ENCODE measurements at places on chromosomes 16 and 17. TPM values are rescaled to one million over a fixed set of nuclear protein-coding genes. Genes with fewer than 3 reads are reported as not detected.

DNA sequence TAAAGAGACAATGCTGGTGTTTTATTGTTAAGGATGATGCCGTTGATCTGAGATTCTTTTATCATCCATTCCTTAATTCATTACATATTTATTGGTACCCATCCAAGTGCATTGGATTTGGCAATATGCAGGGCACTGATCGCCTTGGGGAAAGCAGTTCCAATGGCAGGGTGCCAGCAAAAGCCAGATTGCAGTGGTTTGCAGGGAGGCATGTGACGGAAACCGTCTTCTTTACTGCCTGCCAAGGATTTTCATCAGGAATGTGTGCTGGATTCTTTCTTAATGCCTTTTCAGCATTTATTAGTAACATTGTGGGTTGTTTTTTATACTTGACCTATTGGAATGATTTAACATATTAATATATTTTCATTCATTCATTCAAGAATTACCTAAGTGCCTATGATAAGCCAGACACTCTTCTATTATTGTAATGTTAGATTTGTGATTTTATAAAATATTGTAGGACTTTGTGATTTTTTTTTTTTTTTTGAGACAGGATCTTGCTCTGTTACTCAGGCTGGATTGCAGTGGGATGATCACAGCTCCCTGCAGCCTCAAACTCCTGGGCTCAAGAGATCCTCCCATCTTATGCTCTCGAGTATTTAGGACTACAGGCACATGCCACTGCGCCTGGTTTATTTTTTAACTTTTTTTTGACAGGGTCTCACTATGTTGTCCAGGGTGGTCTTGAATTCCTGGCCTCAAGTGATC is 93.4 kb upstream of the TNRC6A start:
- peak; percentile 77 for DNase-seq

- DNase-seq, result no peak
These were observed 83.7 kb upstream of the ZNF750 start for GRCh38 chr17:82923366-82924113.

GRCh38 chr17:81681672-81682071 is 1.9 kb downstream of the ARL16 start:
- no peak for DNase-seq

DNA sequence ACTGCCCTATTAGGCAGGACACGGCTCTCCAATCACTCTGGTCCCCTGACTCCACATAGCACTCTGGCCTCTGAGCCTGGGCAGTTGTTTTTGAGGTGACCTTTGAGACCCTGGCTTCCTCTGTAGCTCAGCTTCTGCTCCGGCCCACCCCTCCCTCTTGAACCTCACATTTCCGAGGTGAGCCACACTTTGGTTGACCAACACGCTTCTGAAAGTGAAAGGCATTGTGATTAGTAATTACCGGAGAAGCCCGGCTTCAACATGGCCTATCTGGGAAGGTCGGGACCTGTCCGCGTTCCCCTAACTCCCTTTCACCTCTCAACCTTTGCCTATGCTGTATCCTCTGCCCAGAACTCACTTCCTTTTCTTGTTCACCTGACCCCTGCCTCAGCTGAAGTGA is 10.3 kb upstream of the ITGAX start:
- DNase-seq, result no peak

GRCh38 chr16:57620335-57621231 is 7.8 kb upstream of the ADGRG1 start:
- DNase-seq, result peak; percentile 63

GRCh38 chr17:65783845-65784334 is 222.4 kb upstream of the AXIN2 start:
- peak; percentile 12 for DNase-seq

DNA sequence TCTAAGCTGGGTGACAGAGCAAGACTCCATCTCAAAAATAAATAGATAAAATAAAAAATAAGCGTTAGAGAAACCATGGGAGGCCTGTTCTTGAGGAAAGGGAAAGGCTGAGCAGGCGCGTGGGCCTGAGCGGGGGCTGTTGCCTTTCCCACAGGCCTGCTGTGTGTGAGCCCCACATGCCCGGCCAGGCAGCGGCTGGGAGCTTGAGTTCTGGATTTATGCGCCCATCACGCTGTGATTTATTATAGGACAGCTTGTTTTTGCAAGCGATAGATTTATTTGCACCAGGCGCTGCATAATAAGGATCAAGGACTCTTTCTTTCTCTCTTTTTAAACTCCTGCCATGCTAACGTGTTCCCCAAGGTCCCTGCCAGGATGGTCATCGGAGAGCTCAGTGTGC is 14.8 kb upstream of the WFDC1 start:
- DNase-seq, result no peak

- DNase-seq, result peak; percentile 75
These were observed 4.7 kb downstream of the FBXL16 start for GRCh38 chr16:700684-701584.

- DNase-seq, result no peak
These were observed 9.9 kb downstream of the NR1D1 start for GRCh38 chr17:40090237-40091119.

DNA sequence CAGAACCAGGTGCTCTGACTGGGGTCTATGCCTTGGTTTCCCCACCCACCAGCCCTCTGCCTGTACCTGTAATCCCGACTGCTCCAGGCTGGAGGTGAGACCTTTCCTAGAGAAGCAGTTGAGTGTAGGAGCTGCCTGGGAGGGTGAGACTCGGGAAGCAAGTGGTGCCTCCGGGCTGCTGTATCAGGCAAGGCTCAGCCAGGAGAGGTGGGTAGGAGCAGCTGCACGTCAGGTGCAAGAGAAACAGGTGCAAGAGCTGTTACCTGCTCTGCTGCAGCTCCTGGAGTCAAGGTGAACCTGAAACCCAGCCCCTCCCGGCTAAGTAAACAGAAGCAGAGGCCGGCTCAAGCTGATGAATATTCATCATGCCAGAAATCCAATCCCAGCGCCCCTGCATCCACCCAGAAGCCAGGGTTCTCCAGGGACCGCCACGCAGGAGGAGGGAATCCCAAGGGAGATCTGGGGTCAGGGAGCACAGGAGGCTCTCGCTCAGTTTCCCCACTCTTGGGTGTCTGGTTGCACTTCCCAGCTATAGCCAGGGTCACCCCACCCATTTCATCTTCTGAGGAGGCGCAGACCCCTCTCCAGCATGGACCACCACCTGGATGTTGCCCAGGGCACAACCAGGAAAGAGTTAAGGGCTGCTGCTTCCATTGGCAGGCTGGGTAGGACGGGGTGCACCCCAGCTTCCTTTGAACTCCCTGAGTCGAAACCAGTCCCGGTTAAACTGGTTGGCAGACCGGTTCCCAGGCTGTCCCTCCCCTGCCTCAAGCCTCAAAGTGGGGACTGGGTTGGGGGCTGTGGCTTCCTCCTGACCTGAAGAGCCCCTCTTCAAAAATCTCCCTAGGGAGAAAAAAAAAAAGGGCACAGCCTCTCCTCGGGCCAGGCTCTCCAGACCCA is at the start of gene PRR15L:
TSS of gene PRR15L (minus strand) at position 293 of the 900 bp plus-strand sequence. CDS start 4,649 bp downstream, outside the sequence.
- peak; percentile 83 for DNase-seq

- peak; percentile 55 for DNase-seq
These were observed 622 bp downstream of the GPRC5B start for GRCh38 chr16:19883966-19884485.

DNA sequence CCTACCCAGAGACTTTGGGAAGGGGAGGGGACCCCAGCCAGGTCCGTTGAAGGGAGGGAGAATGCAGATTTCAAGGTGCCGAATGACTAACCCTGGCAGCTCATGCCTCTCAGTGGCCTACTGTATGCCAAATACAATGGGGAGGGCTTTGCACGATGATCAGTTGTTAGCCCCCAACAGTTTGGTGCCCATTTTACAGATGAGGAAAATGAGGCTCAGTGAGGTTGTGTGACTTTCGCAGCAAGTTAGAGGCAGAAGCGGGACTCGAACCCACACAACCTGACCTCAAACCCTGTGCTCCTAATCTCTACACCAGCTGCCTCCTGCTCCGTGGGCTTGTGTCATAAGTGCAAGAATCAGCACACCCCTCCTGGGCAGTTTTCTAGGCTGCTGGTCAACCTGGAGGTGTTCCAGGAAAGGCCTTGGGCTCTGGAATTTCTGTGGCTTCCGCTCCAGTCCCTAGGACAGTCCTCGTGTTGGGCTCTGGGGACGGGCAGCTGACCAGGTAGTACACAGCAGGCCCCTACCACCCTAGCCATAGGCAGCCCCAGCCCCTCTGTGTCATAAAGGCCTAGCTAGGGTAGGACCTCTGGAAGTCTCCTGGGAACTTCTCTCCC is 11.9 kb upstream of the NAGPA start:
- DNase-seq, result no peak

GRCh38 chr17:54408731-54409130 is 491.9 kb upstream of the TOM1L1 start:
- DNase-seq, result peak; percentile 12

DNA sequence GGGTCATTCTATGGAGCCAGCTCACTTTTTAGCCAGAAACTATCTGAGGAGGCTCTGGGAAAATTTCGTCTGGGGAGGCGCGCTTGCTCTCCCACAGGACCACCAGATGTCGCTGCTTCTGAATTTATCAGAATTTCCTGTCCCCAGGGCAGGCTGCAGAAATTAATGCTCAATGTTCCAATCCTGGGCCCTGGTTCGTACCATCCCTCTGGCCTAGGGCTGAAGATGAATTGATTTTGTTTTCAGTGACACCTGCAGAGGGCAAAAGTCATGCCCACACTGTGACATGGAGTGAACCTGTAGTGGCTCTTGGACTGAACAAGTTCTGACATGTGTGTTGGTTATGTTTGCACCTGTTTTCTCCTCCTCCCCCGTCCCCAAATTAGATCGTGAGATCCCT is 482.6 kb downstream of the NPIPA7 start:
- peak; percentile 79 for DNase-seq

DNA sequence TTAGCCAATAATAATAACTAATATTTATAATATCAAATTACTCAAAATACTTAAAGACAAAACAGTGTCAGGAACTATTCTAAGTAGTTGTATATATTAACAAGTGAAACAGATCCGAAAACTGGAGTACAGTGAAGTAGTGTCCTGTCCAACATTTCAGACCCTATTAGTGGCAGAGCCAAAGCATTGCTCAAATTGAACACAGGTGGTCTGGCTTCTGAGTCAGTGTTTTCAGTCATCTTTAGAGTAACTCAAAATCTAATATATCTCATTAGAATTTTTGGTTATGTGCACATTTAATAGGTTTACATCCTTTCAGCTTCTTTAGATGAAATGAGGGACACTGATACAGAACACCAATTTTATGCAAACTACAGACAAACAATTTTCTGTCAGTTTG is 652.5 kb downstream of the CDH11 start:
- DNase-seq, result no peak

- DNase-seq, result no peak
These were observed 86.3 kb downstream of the SDR42E1 start for GRCh38 chr16:81925016-81925415.

- no peak for DNase-seq
These were observed 289.8 kb downstream of the MAF start for GRCh38 chr16:79310710-79311109.

- DNase-seq, result no peak
These were observed 53.1 kb downstream of the CMIP start for GRCh38 chr16:81497690-81498089.

- DNase-seq, result no peak
These were observed 19.8 kb downstream of the NPTX1 start for GRCh38 chr17:80456465-80457235.

- no peak for DNase-seq
These were observed 178.8 kb upstream of the PSMD7 start for GRCh38 chr16:74117798-74118197.

GRCh38 chr16:82062645-82063058 is 27.6 kb downstream of the HSD17B2 start:
- peak; percentile 62 for DNase-seq

GRCh38 chr16:84062734-84063640 is 20.4 kb upstream of the SLC38A8 start:
- peak; percentile 86 for DNase-seq

GRCh38 chr17:70875729-70876310 is 706.5 kb downstream of the KCNJ2 start:
- DNase-seq, result no peak

Gene RNF43
- total RNA-seq, result 10.1 TPM

Gene WFDC1
- 14.0 TPM for total RNA-seq

Gene STXBP4
- total RNA-seq, result 50.1 TPM

Gene SLC43A2
- 6.0 TPM for total RNA-seq

Gene PLEKHG4
- total RNA-seq, result 3.6 TPM

Gene NUP93
- total RNA-seq, result 23.5 TPM
